Amygdala (tissue), 56 donors: ENCODE measurements at places on chromosomes 5 and 9.
A peak's percentile ranks its signal among the peaks of the same experiment; 100 is the strongest.

- DNase-seq = no peak
Observed at GRCh38 chr9:93652604-93653592, 76.5 kb downstream of the PHF2 start.

DNA sequence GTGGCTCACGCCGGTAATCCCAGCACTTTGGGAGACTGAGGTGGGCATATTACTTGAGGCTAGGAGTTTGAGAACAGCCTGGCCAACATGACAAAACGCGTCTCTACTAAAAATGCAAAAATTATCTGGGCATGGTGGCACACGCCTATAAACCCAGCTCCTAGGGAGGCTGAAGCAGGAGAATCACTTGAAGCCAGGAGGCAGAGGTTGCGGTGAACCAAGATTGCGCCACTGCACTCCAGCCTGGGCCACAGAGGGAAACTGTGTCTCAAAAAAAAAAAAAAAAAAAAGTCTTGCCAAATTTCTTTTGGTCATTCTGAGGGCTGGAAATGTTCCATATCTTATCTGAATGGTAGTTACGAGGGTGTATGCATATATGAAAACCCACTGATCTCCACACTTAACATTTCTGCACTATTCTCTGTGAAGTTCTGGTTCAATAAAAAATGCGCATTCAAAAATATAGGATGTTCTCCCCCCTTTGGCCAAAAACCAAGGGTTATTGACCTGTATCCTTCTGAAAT is 13.5 kb upstream of the NIPAL4 start:
- no peak for DNase-seq

DNA sequence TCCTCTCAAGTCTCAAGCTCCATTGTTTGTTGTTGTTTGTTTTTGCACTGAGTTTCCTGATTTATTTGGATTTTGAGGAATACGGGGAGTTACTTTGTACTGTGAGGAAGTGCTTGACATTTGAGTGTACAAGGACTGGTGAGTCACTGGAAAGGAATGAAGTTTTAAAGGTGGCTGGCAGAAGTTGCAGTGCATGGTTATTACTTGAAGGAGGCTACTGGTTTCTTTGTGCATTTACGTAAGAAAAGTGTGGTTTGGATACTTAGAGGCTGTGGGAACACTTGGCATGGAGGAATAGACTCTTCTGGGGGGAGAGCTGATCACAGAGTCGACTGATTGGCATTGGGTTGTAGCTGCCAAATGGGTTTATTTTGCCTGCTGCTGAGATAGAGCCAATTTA is 919.0 kb downstream of the TAF11L14 start:
- DNase-seq = no peak

- no peak for DNase-seq
Observed at GRCh38 chr5:154065971-154066370, 27.2 kb downstream of the MFAP3 start.

- no peak for DNase-seq
Observed at GRCh38 chr5:387491-388265, 55.3 kb upstream of the EXOC3 start.

DNA sequence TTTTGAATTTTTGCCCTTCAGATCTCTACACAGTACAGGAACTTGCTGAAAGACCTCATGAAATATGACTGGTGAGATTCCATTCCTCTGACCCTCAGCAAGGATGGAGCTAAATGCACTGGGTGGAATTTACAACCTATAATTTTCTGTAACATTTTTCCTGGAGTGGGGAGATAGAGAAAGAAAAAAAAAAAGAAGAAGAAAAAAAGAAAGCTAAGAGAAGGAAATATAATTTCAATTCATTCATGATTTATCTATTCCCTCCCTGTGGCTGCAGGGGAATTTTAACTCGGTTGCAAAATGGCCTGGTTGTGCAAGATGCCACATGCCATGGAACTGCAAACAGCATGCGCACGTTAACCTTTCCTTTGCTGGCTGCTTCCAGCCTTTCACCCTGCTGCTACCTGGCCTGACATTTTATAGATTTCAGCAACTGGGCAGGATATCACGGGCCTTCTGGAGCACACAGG is 155.4 kb downstream of the FSTL4 start:
- DNase-seq = no peak

DNA sequence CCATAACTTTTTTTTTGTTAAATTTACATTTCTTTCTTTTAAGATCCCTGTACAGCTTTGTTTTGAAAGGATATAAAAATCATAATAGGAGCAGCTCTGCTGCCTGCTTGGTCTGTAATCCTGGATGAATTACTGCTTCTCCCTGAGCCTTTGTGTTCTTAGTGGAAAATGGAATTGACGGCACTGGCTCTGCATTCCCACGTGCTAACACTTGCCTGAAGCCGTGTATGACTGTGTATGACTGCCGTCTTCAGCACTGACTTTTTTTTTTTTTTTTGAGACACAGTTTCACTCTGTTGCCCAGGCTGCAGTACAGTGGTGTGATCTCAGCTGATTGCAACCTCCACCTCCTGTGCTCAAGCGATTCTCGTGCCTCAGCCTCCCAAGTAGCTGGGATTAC is 4.8 kb downstream of the THG1L start:
- DNase-seq = no peak

DNA sequence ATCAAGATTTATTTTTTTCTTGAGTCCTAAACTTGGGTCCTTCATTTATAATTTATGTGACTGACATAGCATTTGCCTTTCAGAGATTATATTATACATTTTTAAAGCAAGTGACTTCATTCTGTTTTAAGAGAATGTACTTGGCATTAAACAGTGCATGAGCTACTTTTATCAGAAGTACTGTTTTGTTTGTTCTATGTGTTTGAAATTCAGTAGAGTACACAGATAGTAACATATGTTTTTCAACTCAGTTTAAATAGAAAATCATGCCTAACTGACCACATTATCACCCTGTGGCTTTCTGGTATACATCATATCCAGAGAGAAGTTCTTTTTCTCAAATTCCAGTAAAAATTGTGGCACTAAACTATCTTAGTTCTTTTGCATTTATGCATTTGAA is 335.3 kb upstream of the CDH18 start:
- no peak for DNase-seq

DNA sequence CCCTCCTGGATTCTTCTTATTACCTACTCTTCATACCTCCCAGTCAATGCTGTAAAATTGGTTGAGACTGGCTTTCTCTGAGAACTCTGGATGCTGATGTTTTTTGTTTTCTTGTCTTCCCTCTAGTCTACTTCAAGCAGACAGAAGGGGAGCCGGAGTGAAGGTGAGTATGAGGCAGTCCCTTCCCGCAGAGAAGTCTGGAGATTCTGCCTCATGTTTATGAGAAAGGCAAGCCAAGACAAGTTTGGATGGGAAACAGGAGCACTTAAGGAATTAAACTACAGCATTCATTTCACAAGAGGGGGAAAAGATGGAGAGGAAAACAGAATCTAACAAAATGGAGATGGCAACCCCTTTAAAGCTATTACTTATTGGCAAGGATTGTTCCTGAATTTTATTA is 246.1 kb downstream of the TRIM32 start:
- DNase-seq = no peak

DNA sequence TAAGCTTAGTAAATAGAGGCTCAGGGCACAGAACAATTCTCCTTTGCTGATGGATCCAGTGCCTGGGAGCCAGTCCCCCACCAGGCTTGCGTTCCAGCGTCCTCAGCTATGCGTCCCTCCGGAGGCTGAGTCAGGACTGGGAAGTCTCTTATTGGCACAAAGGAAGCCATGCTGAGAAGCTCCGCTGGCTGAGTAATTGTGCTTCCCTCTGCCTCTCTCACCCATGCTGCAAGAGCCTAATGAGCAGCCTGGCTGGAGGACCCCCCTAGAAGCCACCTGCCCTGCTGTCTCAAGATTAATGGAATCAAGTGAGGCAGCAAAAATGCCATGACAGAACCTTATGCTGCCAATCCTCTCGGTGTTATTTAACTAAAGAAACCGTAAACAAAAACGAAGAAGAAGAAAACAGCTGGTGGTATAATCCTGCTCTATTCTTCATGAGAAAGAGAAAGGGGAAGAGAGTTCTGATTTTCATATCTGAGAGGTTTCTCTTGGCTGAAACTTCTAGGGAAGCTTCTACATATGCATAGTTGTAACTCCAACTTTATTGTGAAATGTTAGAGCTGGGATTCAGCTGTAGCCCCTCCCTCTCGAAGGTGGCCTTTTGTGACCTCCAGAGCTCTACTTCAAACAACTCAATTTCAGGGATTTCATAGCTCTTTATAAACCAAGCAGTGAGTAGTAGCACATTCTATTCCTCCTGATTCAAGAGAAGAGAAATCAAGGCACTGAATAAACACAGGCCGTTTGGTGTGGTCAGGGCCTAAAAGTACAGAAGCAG is 185.4 kb upstream of the SEMA6A start:
- no peak for DNase-seq

- peak; percentile 38 for DNase-seq
Observed at GRCh38 chr5:140633021-140633471, at the start of gene CD14. CD14 (minus strand) TSS chr5:140633175; CDS start chr5:140633071, 104 bp downstream.

DNA sequence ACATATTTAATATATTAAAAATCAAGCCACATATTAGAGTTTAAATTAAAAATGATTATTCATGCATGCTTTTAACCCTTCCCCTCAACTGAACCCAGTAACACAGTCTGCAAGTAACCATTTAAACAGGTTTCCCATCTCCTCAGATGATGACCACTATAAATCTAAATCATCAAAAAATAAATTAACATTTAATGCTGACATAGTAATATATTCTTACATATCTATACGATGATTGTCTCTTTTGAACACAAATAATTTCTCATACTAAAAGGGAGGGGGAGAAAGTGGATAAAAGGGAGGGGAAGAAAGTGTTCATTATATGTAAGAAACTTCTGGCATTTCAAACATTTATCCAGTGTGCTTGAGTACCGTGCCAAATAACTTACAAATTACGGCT is 701.6 kb downstream of the MTRR start:
- DNase-seq = no peak

DNA sequence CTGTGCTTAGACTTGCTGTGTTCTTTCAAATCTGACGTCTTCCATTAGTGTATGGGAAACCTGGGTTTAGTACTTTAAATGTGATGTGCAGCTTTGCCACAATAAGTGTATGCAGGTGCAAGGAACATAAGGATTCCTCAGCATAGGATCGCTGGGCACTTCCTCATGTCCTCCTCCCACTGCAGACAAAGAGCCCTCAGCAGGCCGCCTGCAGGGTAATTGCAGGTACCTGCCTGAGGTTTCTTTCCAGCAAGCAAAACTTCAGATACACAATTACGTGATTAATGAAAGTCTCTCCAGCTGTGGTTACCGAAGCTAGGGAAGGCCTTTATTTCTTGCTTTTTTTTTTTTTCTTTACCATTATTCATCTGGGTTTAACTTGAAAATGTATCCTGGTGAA is 233.1 kb downstream of the RFK start:
- DNase-seq = no peak

- no peak for DNase-seq
Observed at GRCh38 chr5:21398511-21398910, 1410.5 kb upstream of the CDH18 start.

DNA sequence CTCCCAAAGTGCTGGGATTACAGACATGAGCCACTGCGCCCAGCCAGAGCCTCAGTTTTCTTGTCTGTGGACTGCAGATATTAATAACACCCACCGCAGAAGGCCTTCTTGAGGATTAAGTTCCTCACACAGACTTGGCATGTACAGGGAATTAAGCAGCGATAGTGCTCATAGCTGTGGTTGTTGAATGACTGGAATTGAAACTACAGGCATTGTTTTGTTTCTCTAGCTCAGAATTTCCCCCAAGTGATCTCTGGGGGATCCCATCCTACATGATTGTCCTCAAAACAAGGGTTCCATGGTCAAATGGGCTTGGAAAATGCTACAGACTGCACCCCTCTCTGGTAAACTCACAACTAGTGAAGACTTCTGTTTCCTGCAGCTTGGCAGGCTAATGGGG is 44.2 kb upstream of the TDRD7 start:
- no peak for DNase-seq

GRCh38 chr5:158898185-158899177 is 201.2 kb downstream of the EBF1 start:
- no peak for DNase-seq

- DNase-seq = no peak
Observed at GRCh38 chr9:113741886-113742854, 133.9 kb upstream of the ZNF618 start.

DNA sequence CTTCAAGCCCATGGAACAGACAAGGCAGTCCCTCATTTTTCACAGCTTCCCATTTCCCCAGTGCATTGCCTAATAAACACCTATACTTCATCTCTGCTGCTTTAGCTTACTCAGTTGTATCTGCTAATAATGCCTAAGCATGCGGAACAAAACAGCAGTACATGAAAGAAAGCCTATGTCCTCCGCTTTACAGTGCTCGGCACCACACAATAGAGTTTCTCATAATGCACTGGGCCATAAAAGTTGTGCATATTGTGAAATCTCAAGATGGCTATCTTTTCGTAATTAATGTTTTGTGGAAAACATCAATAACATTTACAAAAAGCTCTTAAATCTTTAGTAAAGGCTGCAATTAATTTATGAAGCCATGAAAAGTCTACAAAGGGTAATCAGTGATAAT is 69.3 kb downstream of the DENND1A start:
- no peak for DNase-seq

- DNase-seq = no peak
Observed at GRCh38 chr5:544675-545355, 20.6 kb upstream of the SLC9A3 start.

DNA sequence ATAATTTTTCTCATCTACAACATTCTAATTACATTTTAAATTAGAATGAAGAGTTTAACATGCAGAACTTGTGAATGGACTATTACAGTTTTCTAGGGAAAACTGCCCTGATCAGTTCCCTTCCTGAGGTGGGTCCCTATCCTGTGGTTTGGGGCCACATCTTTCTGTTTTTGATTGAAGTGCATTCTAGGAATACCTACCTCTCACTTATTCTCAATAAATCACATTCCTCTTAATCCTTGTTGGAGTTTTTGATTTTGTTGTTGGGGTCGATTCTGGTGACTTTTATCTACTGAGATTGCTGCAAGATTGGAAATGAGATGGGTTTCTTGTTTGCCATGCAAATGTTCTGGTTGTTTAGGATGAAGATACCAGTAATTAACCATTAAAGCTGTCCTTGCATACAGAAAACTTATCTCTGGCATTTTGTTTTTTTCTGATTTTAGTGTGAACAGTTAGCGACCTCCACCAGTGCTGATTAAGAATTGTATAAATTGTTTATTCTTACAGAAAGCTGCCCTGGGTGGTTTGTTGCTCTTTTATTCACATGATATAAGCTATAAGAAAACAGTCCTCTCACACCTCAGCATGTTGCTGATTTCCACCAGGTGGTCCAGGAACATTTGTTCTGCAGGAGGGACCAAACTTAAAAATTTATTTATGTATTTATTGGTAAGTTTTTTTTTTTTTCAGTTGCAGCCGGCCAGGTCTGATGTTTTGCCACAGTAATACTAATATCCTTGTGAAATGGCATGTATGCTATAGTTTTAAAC is 269.9 kb downstream of the FANCC start:
- no peak for DNase-seq

GRCh38 chr9:19992556-19992955 is 203.7 kb upstream of the SLC24A2 start:
- DNase-seq = no peak

DNA sequence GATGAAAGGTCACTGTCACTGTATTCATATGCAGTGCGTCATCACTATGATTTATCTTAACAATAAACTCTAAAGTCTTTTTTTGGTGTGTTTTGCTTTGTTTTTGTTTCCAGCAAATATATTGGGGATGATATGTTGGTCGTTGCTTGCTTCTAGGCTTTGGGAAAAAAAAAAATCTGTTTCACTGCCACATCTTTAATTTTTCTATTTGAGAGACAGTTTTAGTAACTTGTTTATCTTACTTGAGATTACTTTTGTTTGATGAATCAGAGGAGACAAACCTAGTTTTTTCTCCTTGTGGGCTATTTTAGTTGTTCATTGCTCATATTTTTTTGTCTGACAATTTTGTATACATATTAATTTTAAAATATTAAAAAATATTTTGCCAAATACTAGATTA is 19.4 kb downstream of the CWC27 start:
- DNase-seq = no peak
